ENCODE measurements at places on chromosomes 2 and 18. TPM values are rescaled to one million over a fixed set of nuclear protein-coding genes. Genes with fewer than 3 reads are reported as not detected.

DNA sequence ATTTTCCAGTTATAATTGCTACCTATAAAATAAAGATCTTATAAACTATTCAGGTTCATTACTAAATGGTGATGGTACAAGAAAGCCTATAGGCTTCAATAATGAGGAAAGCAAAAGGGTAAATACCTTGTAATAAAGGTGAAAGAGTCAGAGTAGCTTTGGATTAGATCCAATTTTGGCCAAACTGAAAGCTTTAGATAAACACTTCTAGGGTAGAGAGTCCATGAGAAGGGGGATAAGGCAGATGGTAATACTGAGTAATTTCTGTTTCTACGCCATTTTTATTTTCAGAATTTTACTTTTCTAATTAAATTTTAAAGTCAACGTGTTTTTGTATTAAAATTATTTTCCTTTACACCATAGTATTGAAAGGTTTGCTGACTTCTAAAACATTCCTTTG lies 9.4 kb downstream of the CASP8 start:
- no peak overlapping the region for H3K27ac ChIP-seq
- no peak overlapping the region for H3K4me3 ChIP-seq
- H3K36me3 ChIP-seq, result no peaks in the 10 kb centered on the region
- H3K4me1 ChIP-seq, result no peaks in the 10 kb centered on the region
- no peak for DNase-seq

Gene FER1L5
- 0.69 TPM for total RNA-seq

- H3K27ac ChIP-seq, result no peak overlapping the region
- no peak for DNase-seq
- H3K4me1 ChIP-seq, result no peaks in the 10 kb centered on the region
- peaks cover 6% of the 10 kb centered on the region for H3K36me3 ChIP-seq
- H3K4me3 ChIP-seq, result no peak overlapping the region
Observed at GRCh38 chr2:46909150-46909549, 6.5 kb downstream of the MCFD2 start.

GRCh38 chr2:215511454-215512346 lies 75.8 kb upstream of the FN1 start:
- DNase-seq, result no peak
- H3K4me1 ChIP-seq, result no peaks in the 10 kb centered on the region
- H3K4me3 ChIP-seq, result no peak overlapping the region
- H3K27ac ChIP-seq, result no peak overlapping the region
- no peaks in the 10 kb centered on the region for H3K36me3 ChIP-seq

DNA sequence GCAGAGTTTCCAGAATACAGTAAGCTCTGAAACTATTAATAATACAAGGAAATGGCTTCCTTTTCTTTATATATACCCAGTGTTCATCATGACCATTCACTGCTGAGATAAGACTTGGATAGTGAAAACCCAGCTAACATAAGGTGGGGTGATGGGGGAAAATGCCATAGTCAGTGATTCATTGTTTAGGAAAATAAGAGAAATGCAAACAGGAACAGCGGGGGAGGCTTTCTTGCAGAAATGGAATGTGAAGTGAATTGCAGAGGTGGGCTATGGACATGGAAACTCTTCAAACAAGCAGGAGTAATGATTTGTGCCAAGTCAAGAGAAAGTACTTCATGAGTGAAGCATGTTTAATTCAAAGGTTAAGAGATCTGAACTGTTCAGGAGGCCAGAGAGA lies 519.4 kb downstream of the TDRD15 start:
- DNase-seq, result no peak
- no peak overlapping the region for H3K27ac ChIP-seq
- no peaks in the 10 kb centered on the region for H3K27me3 ChIP-seq
- H3K36me3 ChIP-seq, result no peaks in the 10 kb centered on the region
- H3K4me3 ChIP-seq, result no peak overlapping the region
- H3K4me1 ChIP-seq, result peaks cover 4% of the 10 kb centered on the region
